ENCODE measurements at places on chromosomes 12 and 14. TPM values are rescaled to one million over a fixed set of nuclear protein-coding genes. Genes with fewer than 3 reads are reported as not detected.

GLI1 gene
- total RNA-seq: 1.4 TPM

GPR33 gene
- total RNA-seq: not detected

TMEM63C gene
- total RNA-seq: under 0.01 TPM

SLCO1A2 gene
- not detected for total RNA-seq

TAS2R31 gene
- 4.3 TPM for total RNA-seq

LRTM2 gene
- not detected for total RNA-seq

BDKRB2 gene
- total RNA-seq: 73.1 TPM

DYRK4 gene
- 44.6 TPM for total RNA-seq

ACTN1 gene
- total RNA-seq: 648 TPM

ATL1 gene
- 12.2 TPM for total RNA-seq

FGF6 gene
- not detected for total RNA-seq
